ENCODE measurements at places on chromosomes 7 and 10.

DNA sequence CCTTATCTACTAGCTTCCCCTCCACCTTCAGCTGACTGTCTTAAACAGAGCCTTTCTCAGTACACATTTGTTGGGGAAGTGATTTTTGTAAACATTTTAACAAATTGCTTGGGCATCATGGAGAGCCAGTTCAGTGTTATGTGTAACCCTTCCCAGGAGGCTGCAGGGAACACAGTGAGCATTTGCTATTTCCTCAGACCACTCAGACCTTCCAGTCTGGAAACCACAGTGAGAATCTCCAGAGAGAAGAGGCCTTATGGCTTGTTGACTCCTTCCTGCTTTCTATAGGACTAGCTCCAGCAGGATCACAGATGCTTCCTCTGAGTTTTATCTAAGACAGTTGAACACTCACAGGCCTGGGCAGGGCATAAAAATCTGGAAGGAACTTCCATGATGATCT, 409.8 kb upstream of the NPVF start:
- DNase-seq: no peak

- no peak for DNase-seq
Observed at GRCh38 chr7:80131675-80132435, 2.8 kb upstream of the GNAI1 start.

DNA sequence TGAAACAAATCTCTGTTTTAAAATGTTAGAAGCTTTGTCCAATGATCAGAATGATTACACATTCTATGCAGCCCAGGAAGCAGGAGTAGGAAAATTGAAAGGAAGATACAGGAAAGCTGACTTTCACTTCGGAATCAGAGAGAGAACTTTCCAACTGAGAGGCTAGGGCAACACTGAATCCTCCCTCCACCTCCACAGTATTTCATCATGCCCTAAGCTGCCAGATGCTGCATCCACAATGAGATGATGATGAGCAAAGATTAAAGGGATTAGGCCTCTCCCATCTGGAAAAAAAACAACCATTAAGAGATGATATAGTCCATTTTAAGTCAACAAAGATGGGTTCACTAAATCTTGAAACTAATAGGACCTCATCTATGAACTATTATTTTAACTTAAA, 215.6 kb downstream of the GPR37 start:
- DNase-seq: no peak

- DNase-seq: no peak
Observed at GRCh38 chr10:19611775-19612174, 204.5 kb upstream of the PLXDC2 start.

GRCh38 chr10:35217455-35217854, 90.8 kb downstream of the CREM start:
- DNase-seq: no peak

DNA sequence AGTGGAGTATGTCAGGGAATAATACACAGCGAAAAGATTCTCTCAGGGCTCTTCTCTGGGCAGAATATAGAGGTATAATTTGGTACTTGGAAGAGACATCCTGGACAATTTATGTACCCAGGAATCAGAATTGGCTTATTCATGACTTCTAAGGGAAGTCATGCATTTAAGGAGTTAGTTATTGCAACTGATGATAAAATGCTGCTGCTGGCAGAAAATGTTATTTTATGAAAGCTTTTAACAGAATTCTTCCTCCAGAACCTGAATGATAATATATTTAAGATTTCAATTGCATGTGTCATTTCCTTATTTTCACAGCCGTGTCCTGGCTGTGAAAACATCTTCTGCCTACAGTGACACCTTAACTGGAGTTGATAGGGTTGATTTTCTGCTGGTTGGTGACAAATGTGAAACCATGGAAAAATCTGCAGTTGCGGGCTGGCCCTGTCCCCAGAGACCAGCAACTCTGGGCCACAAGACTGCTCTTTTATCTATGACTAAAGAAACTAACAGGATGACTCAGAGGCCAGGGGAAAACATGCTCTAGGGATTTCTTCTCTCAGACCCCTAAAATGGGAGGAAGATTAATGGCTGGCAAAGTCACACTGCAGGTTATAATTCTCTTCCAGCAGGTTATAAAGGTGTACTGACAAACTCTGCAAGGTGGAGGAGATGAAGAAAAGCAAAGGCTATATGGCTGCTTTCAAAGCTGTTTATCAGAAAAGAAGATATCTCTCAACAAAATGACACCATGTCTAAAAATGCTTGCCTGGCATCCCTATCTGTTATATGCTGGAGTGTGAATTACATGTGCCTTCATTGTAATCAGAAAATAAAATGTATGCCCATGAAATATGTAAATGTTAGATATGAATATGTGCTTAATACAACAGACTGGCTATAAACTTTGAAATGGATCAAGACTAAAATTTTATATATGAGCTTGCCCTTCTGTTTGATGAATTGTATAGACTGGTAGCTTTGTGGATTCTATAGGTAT, 12.1 kb upstream of the TRUB1 start:
- DNase-seq: no peak

- no peak for DNase-seq
Observed at GRCh38 chr7:141847996-141848395, 6.7 kb upstream of the PRSS37 start.

GRCh38 chr10:117533507-117534281, 8.9 kb upstream of the EMX2 start:
- no peak for DNase-seq

- no peak for DNase-seq
Observed at GRCh38 chr7:36546331-36546730, 156.7 kb downstream of the ANLN start.

DNA sequence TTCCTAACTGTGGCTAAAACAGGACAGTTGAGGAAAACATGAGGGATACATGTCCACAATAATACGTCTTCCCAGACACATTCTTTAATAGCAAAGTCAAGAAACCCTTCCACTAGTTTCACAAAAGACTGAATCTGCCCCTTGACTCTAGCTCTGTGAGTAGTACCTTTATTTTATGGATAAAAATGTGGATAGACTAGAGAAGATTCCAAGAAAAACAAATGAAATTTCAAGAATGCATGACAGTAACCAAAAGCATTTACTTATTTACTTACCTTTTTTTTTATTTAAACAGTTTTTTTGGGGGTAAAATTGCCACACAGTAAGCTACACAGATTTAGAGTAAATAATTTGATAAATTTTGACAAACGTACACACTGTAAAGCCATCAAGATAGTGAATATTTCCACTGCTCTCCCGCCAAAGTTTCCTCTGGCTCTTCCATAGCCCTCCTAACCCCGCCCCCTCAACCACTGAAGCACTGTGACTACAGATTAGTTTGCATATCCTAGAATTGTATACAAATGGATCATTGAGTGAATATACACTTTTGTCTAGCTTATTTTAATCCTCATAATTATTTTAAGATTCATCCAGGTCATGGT, 420.4 kb upstream of the ZMIZ1 start:
- no peak for DNase-seq

GRCh38 chr10:95964756-95965155, 57.0 kb downstream of the CC2D2B start:
- DNase-seq: no peak

DNA sequence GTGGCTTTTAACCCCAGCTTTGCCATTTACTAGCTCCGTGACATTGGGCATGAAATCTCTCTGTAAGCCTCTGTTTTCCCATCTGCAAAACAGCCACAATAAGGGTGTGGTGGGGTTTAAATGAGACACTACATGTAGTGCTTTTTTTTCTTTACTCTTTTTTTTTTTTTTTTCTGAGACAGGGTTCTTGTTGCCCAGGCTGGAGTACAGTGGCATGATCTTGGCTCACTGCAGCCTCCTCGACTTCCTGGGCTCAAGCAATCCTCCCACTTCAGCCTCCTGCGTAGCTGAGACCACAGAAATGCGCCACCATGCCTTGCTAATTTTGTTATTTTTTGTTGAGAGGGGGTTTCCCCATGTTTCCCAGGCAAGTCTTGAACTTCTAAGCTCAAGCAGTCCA, 8.3 kb upstream of the DENND10 start:
- DNase-seq: peak; percentile 33

DNA sequence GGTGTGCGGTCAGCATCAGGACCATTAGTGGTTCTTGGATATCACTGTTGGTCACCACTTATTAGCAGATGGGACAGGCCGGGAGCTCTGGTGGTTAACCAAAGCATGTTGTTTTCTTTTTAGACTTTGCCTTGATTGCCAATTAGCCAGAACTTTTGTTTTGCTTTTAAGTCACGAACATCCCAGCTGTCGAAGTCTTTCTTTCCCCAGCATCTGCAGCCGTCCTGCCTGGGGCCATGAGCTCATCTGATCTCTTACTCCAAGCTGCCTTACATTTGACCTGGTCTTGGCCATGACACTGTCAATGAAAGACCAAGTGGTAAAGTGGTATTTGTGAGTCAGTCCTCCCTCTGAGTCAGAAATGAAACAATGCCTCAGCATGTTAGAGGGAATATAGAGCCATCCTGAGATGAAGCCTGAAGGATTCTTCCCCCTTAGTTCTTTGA, 53.9 kb upstream of the CREB5 start:
- DNase-seq: no peak

DNA sequence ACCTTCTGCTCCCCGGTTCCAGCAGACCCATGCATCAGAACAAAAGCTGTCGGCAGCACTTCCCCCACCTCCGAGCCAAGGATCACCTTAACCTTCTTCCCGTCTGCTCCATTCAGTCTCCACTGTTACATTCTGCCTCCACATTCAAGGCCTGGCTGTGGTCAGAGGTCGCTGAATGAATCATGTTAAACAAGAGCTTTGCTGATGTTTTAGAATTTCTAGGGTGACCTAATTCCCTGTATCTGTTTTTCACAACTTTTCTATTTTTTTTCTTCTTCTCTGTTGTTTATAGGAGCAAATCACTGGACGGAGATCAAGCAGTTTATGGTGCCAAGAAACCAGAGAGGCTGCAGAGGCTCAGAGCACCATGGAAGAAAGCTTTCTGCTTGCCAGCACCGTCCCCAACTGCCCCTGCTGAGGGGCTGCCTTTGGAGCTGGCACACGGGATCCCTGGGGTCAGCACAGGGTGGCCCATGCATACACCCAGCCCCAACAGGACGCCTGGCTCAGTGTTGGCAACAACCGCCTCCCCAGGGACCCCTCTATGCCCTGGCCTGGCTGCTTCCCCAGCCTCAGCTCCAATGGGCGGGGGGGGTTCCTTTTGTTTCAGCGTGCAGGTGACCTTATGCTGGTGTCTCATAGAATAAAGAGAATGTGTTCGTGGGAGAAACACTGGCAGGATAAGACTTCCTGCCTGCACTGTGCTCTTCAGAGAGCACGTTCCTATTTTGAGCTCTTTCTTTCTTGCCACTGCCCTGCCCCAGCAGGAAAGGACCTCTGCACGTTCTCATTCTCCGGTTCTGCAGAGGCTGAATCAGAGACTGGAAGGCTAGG, 182.7 kb upstream of the LYZL2 start:
- no peak for DNase-seq

DNA sequence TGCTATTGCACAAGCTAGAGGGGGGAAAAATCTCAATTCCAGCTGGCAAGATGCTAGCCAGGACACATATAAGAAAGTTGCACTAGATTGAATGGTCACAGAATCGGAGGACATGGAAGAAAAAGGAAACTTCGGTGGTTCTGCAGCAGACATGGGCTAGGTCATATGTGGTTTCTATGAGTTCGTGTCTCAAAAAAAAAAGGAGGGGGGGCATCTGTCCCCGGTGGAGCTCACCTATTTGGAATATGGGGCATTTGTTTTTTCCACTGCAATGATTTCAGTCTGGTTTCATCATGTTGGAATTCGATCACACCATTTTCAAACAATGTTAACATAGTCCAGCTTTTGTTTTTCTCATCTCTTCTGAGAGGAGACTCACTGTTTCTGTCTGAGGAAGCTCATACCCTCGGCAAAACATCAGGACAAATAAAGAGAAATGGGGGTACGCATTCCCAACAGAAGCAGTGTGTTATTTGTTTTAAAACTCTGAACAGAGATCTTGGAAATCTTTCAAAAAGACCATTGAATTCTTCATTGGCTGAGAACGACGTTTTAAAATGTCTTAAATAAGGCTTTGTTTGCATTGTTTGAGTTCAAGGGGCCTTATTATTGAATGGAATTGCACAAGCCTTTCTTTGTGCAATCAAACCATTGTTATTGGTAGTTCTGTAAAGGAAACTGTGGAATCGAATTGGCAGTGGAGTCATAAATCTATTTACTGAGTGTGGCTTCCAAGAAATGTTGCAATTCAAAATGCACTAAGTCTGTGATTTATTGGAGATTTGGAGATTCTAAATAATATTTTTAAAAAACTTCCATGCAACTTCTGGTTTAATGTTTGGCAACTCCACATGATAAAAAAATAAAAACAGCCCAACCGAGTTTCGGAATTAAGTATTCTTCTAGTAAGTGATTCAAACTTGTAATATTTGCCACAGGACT, 173.2 kb downstream of the RTKN2 start:
- DNase-seq: no peak

GRCh38 chr7:1985042-1985441, 247.7 kb downstream of the MAD1L1 start:
- no peak for DNase-seq

- DNase-seq: no peak
Observed at GRCh38 chr10:42640610-42641229, 2.4 kb upstream of the ZNF33B start.

- DNase-seq: no peak
Observed at GRCh38 chr7:146736446-146737190, 620.0 kb downstream of the CNTNAP2 start.

GRCh38 chr10:10625491-10625890, 392.2 kb upstream of the CELF2 start:
- DNase-seq: no peak

- DNase-seq: no peak
Observed at GRCh38 chr7:92631067-92631849, 41.1 kb upstream of the FAM133B start.

DNA sequence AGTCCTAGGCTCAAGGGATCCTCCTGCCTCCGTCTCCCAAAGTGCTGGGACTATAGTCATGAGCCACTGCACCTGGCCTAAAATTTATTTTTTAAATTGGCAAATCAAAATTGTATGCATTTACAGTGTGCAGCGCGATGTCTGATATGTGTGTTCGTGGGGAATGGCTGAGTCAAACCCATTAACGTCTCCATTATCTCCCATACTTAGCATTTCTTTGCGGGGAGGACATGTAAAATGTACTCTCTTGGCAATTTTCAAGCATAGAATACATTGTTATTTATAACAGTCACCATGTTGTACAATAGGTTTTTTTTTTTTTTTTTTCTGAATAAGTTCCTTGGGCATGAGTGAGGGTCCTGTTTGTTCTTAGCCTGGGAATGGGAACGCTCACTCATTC, 3.8 kb downstream of the TMEM184A start:
- no peak for DNase-seq

DNA sequence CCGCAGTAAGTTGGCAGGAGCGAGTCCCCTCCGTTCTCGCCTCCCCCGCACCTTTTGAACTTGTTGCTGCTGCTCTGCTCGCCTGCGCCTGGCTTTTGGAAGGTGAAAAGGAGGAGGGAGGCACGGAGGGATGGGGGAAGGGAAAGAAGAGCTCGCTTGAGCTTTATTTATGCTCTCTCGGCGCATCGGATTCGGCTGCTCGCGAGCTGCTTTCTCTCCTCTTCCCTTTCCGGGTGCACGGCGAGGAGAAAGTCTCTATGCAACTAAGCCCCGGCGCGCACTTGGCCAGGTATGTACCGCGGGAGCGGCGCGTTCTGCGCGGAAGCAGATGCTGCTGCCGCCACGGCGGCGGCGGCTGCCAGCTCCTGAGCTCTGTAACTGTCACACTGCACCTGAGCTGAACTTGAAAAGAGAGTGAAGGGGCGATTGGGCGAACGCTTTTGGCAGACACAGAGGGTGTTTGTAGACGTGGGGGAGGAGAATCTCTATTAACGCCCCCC, 551 bp downstream of the KCND2 start:
- DNase-seq: no peak

Data from CD4-positive, alpha-beta T cell treated with Interferon alpha-2 for 1 hour (primary cell).